Left renal cortex interstitium (tissue), 4 donors: ENCODE measurements at places on chromosomes 12 and 14. TPM values are rescaled to one million over a fixed set of nuclear protein-coding genes. Genes with fewer than 3 reads are reported as not detected.

CLEC6A gene
- 0.10 TPM for polyA plus RNA-seq

PSEN1 gene
- polyA plus RNA-seq: 65.4 TPM

DNA sequence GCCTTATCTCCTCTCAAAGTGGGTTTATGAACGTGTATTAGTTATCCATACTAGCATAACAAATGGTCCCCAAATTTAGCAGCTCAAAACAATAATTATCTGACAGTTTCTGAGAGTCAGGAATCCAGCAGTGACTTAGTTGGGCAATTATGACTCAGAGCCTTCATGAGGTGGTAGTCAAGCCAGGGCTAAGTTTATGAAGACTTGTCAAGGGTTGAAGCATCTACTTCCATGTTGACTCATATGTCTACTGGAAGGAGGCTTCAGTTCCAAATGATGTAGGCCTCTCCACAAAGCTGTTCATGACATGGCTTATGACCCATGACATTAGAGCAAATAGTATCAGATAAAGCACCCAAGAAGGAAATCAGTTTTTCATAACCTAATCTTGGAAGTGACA, 73.2 kb downstream of the IPO8 start:
- no peak for DNase-seq

GRCh38 chr12:45224311-45224710, 8.4 kb downstream of the ANO6 start:
- no peak for DNase-seq

DNA sequence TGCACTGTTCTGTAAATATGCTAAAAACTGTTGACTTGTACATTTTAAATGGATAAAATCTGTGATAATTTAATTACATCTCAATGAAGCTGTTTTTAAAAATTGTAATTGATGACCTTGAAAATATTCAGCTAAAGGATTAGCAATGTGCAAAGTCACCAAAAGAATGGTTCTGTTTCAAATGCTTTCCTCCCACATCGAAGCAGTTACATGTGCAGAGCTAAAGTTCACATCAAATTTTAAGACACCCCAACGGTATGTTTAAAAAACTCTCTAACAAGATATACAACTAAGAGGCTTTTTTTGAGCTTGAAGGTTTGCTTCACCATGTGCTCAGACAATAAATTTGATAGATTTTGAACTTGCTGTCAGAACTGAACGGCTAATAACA, 114.6 kb upstream of the KRAS start:
- no peak for DNase-seq

GRCh38 chr12:50533203-50533584, 28.4 kb downstream of the DIP2B start:
- DNase-seq: no peak
